ENCODE measurements at places on chromosomes 3 and 15. TPM values are rescaled to one million over a fixed set of nuclear protein-coding genes. Genes with fewer than 3 reads are reported as not detected.

DNA sequence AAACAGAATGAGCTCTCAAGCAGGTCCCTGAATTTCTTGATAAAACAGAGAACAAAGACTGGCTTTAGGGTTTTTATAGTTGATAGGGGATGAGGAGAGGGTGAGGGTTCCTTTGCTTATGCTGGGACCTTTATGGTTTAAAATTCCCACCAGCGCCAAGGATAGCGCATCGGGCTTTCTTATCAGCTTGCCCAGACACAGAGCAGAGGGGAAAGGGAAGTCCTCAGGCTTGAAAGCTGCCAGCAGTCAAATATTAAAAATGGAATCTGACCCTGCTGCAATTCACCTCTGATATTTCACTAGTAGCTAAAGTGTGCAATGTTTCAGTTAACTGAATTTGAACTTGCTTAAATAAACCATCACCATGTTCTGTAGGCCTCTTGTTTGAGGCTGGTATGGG, 55.0 kb upstream of the EPHA3 start:
- H3K27ac ChIP-seq: no peak overlapping the region
- no peak for DNase-seq
- H3K27me3 ChIP-seq: no peaks in the 10 kb centered on the region
- H3K4me3 ChIP-seq: no peak overlapping the region
- H3K36me3 ChIP-seq: no peaks in the 10 kb centered on the region
- H3K4me1 ChIP-seq: no peaks in the 10 kb centered on the region

DNA sequence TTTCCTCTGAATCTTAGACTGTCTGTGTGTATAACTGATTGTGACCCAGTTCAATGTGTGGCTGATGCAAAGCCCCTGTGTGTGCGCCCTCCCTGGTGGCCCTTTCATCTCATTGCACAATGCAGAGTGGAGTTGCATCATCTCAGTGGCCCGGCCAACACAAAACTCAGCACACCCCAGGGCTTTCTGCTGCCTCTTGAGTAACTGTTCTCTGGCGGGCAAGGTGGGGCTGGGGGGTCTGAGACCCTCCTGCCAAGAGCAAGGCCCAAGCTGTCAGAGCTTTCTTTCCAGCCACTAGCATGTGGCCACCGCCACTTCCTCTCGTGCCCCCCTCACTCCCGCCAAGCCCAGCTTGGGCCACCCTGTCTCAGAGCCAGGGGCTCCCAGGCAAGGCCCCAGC, 80.7 kb upstream of the ALDH1L1 start:
- no peaks in the 10 kb centered on the region for H3K27me3 ChIP-seq
- H3K27ac ChIP-seq: no peak overlapping the region
- no peaks in the 10 kb centered on the region for H3K4me1 ChIP-seq
- H3K36me3 ChIP-seq: no peaks in the 10 kb centered on the region
- DNase-seq: no peak
- no peak overlapping the region for H3K4me3 ChIP-seq

DNA sequence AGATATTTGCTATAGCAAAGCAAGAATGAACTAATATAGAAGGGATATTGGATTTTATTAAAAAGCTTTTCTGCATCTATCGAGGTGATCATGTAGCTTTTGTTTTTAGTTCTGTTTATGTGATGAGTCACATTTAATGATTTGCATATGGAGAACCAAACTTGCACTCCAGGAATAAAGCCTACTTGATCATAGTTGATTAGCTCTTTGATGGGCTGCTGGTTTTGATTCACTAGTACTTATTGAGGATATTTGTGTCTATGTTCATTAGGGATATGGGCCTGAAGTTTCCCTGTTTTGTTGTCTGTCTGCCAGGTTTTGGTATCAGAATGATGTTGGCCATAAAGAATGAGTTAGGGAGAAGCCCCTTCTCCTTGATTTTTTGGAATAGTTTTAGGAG, 310.7 kb downstream of the ARPP21 start:
- no peak overlapping the region for H3K27ac ChIP-seq
- H3K4me1 ChIP-seq: no peaks in the 10 kb centered on the region
- no peaks in the 10 kb centered on the region for H3K27me3 ChIP-seq
- no peak overlapping the region for H3K4me3 ChIP-seq
- DNase-seq: no peak
- H3K36me3 ChIP-seq: no peaks in the 10 kb centered on the region

DNA sequence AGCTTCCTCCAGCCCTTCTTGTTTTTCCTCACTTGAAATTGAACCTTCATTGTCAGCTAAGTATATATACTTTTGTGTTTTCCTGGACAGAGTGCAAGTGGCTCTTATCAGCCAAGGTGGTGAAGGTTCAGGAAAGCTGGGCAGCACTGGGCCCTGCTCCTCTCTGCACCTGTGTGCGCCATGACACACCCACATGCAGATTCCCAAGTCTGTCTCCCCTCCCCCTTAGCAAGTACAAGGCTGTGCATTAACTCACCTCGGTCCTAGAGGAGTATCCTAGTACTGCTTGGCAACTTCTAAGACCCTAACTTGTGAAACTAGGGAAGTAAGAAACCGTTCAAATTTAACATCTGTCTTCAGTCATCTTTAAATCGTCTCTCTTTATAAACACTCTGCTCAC, 85.8 kb downstream of the SLC49A4 start:
- no peak overlapping the region for H3K4me3 ChIP-seq
- no peaks in the 10 kb centered on the region for H3K4me1 ChIP-seq
- no peaks in the 10 kb centered on the region for H3K27me3 ChIP-seq
- H3K36me3 ChIP-seq: no peaks in the 10 kb centered on the region
- no peak overlapping the region for H3K27ac ChIP-seq

DNA sequence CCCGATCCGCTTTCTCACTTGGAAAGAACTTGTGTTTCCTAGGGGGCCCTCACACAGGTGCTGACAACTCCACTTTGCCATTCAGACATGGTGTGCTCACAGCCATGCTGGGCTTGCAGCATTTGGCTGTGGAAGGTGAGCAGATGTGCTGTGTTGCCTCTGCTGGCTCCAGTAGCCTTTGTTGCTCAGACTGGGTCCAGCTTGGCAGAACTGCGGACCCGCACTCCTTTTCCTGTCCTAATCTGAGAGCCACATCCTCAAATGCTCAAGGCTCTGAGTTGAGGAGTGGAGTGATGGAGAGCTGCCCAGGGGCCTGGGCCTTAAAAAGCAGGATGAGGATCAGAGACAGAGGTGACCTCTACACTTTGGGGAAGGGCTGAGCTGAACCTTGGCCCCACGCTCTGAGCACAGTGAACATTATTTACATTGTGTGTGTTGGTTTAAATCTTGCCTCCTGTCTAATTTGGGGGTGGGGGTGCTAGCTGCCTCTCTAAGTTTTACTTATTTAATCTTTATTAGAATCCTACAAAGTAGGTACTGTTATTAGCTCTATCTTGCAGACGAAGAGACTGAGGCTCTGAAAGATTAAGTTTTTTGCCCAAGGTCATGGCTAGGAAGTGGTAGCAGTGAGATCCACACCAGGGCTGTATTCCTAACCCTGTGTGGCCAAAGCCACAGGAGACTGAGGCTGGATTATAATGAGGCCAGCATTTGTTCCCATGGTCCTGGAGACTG, 17.2 kb downstream of the ACOX2 start:
- DNase-seq: no peak
- no peaks in the 10 kb centered on the region for H3K36me3 ChIP-seq
- no peaks in the 10 kb centered on the region for H3K4me1 ChIP-seq
- no peak overlapping the region for H3K4me3 ChIP-seq

DNA sequence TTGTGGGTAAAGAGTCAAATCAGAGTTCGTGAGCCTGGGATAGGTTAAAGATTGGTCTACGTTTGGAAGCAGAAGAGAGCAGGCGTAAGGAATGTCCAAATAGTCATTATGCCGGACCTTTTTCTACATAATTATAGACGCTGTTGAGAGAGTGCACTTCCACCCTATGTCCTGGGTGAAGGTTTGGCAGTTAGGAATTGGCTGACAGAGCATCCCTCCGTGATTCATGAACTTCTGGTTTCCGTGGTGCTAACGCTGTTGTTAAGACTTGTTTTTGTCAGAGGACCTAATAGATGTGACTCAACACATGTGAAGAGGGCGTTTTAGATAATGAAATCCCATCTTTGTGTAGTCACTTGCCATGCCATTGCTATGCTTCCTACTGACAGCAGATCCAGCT, 1.1 kb downstream of the EAF1 start:
- H3K4me1 ChIP-seq: peaks cover 17% of the 10 kb centered on the region
- no peak overlapping the region for H3K27ac ChIP-seq
- H3K36me3 ChIP-seq: no peaks in the 10 kb centered on the region

- H3K27me3 ChIP-seq: no peaks in the 10 kb centered on the region
- H3K4me1 ChIP-seq: no peaks in the 10 kb centered on the region
- no peak for DNase-seq
- H3K27ac ChIP-seq: no peak overlapping the region
These were observed 37.9 kb downstream of the TUBGCP4 start for GRCh38 chr15:43408789-43409188.

GRCh38 chr3:101377209-101377608, 56.8 kb upstream of the IMPG2 start:
- H3K4me3 ChIP-seq: no peak overlapping the region
- no peak overlapping the region for H3K27ac ChIP-seq
- DNase-seq: no peak
- no peaks in the 10 kb centered on the region for H3K36me3 ChIP-seq

GRCh38 chr15:68054628-68055223, 611 bp downstream of the PIAS1 start:
- peak; percentile 38 for DNase-seq
- H3K36me3 ChIP-seq: no peaks in the 10 kb centered on the region
- no peaks in the 10 kb centered on the region for H3K27me3 ChIP-seq
- H3K27ac ChIP-seq: peak overlapping the region; percentile 91

DNA sequence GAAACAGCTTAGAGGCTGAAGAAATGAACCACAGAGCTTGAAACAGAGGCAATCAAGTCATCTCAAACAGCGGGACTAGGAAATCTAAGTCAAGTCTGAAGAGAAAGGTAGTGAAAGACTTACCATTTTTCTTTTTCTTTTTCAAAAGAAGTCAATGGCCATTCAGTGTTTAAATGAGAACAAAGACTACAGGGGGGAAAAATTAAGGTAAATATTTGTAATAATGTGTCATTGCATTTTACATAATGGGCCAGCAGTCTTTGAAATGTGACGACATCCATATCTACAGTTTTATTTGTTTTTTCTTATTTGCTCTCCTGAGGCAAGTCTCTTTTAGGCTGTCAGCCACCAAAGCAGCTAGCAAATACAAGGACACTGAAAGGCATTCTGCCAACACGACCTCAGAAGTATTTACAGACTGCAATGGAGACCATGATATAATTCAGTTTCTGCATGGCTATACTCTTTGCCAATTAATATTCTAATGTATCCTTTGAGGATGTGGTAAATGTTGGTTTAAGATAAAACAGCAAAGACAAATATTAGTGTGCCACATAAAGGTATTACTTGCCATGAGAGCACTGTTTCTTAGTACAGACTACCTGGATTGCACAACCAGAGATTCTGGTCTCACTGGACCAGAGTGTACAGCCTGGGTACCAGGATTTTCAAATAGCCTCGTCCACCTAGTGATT, 307.0 kb upstream of the THBS1 start:
- no peaks in the 10 kb centered on the region for H3K27me3 ChIP-seq
- H3K4me1 ChIP-seq: peaks cover 17% of the 10 kb centered on the region
- H3K4me3 ChIP-seq: no peak overlapping the region
- H3K27ac ChIP-seq: peak overlapping the region; percentile 66
- no peaks in the 10 kb centered on the region for H3K36me3 ChIP-seq

GRCh38 chr3:69082805-69083204, 1.9 kb upstream of the ARL6IP5 start:
- H3K4me1 ChIP-seq: peaks cover 13% of the 10 kb centered on the region
- DNase-seq: no peak
- no peaks in the 10 kb centered on the region for H3K36me3 ChIP-seq
- H3K27me3 ChIP-seq: no peaks in the 10 kb centered on the region

DNA sequence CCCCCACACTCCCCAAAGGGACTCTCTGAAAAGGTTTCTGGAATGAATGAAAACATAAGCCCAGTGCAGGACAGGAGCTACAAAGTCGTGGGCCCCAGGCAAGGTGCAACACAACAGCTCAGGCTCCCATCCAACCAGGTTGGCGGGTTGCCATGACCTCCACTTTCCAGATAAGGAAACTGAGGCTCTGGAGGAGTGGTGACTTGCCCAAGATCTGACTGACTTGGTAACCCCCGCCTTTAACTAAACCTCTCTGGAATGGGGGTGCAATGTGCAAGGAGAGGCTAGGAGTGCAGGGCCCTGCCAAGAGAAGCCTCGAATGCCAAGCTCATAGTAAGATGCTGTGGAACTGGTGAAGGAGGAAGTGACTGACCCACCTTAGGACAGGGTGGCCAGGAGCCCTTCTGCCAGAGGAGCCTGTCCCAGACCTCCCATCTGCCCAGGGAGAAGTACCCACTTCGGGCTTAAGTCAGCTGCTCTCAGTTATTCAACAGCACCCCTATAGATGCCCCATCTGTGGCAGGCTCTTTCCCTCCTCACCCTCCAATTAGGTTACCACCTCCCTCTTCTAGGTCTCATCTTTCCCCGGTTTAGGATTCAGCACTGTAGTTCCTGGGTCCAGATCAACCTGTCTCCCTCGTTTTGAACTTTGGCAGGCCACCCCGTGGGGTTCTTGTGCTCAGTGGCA, 553 bp upstream of the TNNC1 start:
- H3K4me1 ChIP-seq: no peaks in the 10 kb centered on the region
- peak overlapping the region; percentile 94 for H3K27ac ChIP-seq
- peaks cover 3% of the 10 kb centered on the region for H3K36me3 ChIP-seq

- H3K4me1 ChIP-seq: no peaks in the 10 kb centered on the region
- DNase-seq: no peak
- no peaks in the 10 kb centered on the region for H3K36me3 ChIP-seq
- H3K27ac ChIP-seq: no peak overlapping the region
- H3K4me3 ChIP-seq: no peak overlapping the region
- no peaks in the 10 kb centered on the region for H3K27me3 ChIP-seq
These were observed 418.8 kb upstream of the ALCAM start for GRCh38 chr3:104947943-104948342.

DNA sequence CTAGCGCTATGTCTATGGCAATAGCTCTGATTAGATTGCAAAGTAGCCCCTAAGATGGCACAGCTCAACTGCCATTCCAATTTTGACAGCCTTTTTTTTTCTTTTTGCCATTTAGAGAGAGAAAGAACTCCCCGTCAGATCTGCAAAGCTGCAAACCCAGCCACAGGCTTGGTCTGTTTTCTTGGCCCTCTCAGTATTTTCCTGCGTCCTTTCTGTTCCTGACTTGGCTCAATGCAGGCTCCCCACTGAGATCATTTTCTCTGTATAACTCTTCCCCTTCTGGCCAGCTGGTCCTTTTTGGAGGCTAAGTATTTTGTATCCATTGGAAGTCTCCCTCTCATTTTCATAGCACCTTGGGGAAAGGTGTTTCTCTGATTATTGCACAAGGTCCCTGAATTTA, 386.7 kb downstream of the UNC13C start:
- H3K27ac ChIP-seq: no peak overlapping the region
- H3K36me3 ChIP-seq: no peaks in the 10 kb centered on the region
- no peaks in the 10 kb centered on the region for H3K4me1 ChIP-seq
- no peak for DNase-seq
- H3K4me3 ChIP-seq: no peak overlapping the region
- no peaks in the 10 kb centered on the region for H3K27me3 ChIP-seq

GRCh38 chr3:78970656-78971055, 797.1 kb downstream of the ROBO1 start:
- no peaks in the 10 kb centered on the region for H3K36me3 ChIP-seq
- H3K27ac ChIP-seq: no peak overlapping the region
- no peaks in the 10 kb centered on the region for H3K27me3 ChIP-seq
- no peak for DNase-seq
- H3K4me3 ChIP-seq: no peak overlapping the region

Gene ESYT3
- total RNA-seq: 1.1 TPM

Gene CLSTN2
- total RNA-seq: 60.3 TPM

Gene TLR9
- total RNA-seq: not detected

Gene MASP1
- total RNA-seq: 22.1 TPM

Gene TGM4
- 2,264 TPM for total RNA-seq

Gene CACNA2D3
- 5.9 TPM for total RNA-seq

Gene ITGA11
- total RNA-seq: 11.0 TPM
